Smooth muscle cell of trachea (primary cell): ENCODE measurements at places on chromosomes 4 and X. TPM values are rescaled to one million over a fixed set of nuclear protein-coding genes. Genes with fewer than 3 reads are reported as not detected.

The DGAT2L6 gene
- total RNA-seq, result not detected in 2 replicates

The DDIT4L gene
- 6.1 and 6.5 TPM in 2 replicates for total RNA-seq

The STATH gene
- not detected in 2 replicates for total RNA-seq

The ZMAT1 gene
- total RNA-seq, result 0.17 and 0.44 TPM in 2 replicates

The GLRA3 gene
- total RNA-seq, result under 0.01 TPM in 1 of 2 replicates, not detected in the other

The TEX13C gene
- total RNA-seq, result not detected in 2 replicates

The FATE1 gene
- not detected in 2 replicates for total RNA-seq
